NCI-H146 (cell line): ENCODE measurements at places on chromosomes 6 and 20.

- no peak for DNase-seq
These were observed 500.9 kb downstream of the PREX1 start for GRCh38 chr20:48326868-48327267.

DNA sequence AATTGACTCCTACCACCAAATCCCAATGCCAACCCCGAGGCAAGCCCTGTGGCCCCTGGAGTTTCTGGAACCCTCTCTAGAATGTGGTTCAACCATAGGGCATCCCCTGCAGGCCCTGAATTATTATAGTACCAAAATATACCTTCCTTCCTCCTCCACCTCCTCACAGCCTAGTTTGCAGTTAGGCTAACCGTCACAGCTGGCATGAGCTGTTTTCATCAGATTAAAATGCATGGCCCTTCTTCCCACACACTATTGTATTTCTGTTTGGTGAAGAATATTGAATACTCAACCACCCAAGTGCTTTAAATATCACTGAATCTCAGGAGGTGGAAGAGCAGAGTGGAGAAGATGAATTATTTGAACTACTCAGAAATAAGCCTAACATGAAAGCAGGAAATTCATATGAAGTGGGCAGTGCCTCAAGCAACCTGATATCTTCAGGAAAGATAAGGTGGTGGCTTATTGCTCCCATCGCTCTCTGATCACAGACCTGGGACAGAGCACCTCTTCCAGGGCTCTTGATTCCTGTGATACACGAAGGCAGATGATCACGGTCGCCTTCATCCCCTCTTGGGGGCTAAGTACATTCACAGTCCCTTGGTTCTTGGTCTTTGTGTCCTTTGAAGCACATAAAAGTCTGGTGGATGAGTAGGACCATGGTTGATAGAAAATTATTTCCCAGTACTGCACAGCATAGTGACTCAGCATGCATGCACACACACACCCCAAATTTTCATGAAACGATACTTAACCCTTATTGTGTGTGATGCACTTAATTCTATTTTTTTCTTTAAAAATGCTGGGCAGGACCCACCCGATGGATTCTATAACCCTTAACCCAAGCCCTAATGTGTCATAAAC is 90.9 kb downstream of the PSMG4 start:
- DNase-seq, result peak; percentile 47

GRCh38 chr20:24970030-24970553 is 21.0 kb downstream of the CST7 start:
- no peak for DNase-seq

DNA sequence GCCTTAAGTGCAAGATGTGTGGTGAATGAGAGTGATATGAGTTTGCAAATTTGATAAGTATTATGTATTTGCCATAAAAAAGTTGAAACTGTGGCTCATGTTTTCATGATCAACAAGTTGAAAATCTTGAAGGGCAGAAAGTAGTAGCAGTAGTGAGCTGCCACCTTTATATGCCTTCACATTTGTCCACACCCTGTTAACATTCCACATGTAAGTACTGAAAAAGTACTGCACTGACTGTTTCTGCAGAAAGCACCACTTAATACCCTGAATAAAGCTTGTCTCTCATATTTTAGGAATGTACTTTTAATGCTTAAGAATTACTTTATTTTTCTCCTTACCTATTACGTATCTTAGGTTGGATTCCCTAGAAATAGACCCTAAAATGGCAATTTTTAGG is 45.9 kb downstream of the FLRT3 start:
- no peak for DNase-seq
